ENCODE measurements at places on chromosomes 1 and 21.

GRCh38 chr1:167120899-167121298, 27.0 kb downstream of the STYXL2 start:
- no peak for DNase-seq

GRCh38 chr1:184563308-184563707, 176.5 kb downstream of the C1orf21 start:
- DNase-seq, result no peak

DNA sequence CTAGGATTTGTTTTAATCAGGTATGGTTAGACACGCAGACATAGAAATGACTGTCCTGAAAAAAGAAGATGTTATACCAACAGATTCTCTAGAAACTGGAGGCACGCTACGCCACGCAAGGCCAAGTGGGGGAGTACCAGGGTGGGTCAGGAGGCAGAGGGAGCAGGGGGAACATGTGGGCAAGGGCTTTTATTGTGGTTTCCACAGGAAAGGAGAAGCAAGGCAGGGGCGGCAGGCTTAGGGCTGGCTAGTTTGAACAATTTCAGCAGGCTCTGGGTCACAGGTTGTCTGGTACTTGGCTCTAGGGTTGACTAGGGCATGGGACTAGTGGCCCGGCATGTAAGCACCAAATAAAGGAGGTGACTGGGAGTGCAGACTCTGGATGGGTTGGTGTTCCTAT, 7.2 kb downstream of the MTARC2 start:
- no peak for DNase-seq

- DNase-seq, result peak; percentile 92
Measured at GRCh38 chr1:61301824-61302657, 219.7 kb downstream of the NFIA start.

DNA sequence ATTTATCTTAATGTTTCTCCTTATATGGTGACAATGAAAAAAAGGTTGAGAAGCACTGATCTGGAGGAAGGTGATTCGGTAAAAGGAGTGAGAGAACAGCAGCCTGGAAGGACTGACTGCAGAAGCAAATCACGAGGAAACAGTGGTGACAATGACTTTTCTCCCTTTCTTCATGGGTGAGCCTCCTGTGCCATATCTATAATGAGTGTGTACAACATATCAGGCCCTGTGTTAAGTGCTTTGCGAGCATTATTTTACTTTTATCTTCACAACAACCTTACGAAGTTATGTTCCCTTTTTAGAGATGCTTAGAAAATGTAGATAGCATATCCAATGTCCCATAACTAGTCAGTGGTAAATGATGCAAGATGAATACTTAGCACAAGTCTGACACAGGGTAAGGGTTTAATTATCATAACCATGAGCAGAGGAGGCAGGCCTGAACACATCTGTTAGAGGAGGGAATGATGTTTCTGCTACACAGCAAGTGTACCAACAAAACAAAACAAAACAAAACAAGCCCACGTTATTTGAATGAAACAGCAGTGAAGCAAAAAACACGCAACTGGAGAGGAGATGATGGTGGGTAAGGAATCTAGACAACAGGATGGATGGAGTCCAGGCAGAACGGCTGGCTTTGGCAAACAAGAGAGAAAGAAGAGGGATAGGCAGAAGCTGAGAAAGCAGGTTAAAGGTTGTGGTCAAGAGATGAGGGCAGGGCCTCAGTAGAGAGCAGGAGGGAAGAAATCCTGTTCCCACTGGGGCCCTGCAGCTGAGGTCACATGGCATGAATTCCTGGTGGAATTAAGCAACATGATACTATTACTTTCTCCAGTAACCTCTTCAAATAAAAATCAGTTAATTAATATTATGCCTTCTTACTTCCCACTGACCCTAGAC, 29.6 kb downstream of the GNG12 start:
- peak; percentile 83 for DNase-seq

DNA sequence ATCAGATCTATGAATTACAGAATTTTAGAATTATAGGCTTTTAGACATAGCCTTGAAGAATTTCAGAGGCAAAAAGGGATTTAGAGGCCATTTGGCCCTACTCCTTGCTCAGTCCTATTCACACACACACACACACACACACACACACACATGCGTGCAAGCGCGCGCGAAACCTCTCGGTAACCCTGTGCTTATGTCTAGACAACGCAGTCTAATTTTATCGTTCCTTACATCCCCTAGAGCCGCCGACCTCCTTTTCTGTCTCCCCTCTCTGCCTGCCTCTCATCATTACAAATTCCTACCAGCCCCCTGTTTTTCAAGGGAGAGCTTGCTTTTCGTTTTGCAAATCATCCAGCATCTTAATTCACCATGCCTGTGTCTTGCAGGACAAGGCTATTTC, 252.1 kb downstream of the FOXD2 start:
- no peak for DNase-seq

DNA sequence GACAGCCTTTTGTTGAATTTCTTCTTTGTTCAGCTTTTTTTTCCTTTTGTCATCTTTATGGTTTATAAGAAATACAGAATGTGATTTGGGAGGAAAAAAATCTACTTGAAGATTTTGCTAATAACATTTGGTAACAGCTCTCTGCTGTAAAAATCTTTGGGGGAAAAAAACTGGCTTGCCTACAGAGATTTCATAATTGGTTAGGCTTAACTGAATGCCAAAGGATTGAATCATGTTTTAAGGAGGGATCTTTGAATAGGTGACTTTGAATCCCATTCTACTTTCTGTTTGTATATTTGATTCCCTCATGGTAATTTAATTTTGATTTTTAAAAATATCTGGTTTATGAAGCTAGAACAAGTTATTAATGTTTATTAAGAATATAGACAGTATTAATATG, 3.2 kb downstream of the BTF3L4 start:
- no peak for DNase-seq

GRCh38 chr1:230867903-230868735, at the start of gene C1orf198:
TSS of gene C1orf198 (minus strand) at chr1:230868521. CDS start at chr1:230868512, 9 bp downstream.
- DNase-seq, result peak; percentile 21

GRCh38 chr1:44512313-44512885, 107.3 kb downstream of the RNF220 start:
- no peak for DNase-seq

- no peak for DNase-seq
Measured at GRCh38 chr1:110787328-110788071, 85.4 kb upstream of the CD53 start.

DNA sequence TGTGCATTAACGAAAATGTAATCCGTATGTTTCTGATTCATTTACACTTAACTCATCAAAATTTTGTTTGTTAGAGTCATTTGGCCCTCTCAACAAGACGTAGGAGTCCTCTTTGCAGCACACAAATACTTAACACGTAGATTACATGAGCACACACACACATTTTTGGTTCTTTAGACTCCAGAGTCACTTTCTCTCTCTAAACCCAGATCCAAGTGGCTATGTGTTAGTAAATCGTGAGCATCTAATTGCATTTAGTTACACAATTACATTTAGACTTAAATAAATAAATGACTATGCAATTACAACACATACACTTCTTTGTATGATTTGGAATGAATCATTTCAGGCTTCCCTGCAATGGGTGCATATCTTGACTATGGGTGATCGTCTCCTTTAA, 109.0 kb upstream of the GREM2 start:
- DNase-seq, result no peak

DNA sequence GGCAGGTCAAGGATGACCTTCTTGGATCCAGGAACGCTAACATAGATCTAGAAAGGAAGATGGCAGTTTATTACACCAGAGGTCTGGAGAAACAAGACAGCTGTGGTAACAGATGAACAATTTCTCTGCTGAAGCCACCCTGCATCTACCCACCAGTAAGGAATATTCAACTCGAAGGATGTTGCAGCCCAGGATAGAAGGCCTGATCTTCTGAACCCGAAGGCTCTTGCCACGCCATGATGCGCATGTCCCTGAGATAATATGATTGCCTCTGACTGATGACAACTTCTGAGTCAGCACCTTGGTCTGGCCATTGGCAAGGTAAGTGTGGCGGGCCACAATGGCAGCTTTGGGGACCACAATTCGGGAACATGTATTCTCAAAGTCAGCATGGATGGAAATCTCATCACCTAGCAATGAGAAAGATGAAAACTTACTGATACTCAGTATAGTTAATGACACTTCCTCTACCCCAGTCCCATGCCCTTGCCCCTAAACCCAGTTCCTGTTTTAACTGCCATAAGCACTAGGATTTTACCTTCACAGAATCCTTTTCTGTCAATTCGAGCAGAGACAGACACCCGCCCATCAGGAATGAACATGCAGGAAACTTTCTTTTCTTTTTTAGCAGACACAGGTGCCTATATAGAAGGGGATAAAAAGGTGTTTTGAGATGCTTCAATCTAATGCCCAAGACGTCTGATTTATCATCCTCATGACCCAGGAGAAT, 1.8 kb downstream of the TXNIP start:
- no peak for DNase-seq

DNA sequence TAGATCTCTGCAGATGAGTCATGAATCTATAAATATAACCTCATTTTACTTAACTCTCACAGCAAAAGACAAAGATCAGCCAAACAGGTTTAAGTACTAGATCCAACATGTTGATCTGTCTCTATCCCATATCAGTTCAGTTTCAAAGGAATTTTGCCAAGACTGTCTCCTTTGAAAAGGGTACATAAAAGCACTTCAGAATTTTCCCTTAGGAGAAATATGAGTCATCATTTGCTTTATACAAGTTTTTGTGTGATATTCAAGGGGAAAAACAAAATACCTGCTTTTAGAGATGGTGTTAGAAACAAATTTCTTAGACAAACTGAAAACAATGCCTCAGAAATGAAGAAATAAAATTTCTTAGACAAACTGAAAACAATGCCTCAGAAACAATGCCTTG, 73.5 kb upstream of the LRRC7 start:
- DNase-seq, result peak; percentile 89

GRCh38 chr1:167293057-167293456, 72.4 kb downstream of the POU2F1 start:
- DNase-seq, result no peak

DNA sequence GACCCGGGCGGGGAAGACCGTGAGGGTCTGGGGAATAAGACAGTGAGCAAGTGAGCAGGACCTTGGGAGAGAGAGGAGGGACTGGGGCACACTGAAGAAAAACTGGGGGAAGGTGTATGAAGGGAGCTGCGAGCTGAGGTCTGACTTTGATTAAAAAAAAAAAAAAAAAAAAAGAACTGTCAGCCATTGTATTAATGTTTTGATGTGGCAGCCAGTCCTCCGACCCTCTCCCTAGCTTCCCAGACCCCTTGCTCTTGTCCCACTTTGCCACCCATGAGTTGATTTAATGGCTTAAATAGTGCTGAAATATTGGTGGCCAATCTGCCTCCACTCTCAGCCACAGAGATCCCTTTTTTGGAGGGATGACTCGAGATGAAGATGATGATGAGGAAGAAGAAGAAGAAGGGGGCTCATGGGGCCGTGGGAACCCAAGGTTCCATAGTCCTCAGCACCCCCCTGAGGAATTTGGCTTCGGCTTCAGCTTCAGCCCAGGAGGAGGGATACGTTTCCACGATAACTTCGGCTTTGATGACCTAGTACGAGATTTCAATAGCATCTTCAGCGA, 652 bp downstream of the HAX1 start:
- DNase-seq, result no peak
